ENCODE measurements at places on chromosomes 5 and 9.

DNA sequence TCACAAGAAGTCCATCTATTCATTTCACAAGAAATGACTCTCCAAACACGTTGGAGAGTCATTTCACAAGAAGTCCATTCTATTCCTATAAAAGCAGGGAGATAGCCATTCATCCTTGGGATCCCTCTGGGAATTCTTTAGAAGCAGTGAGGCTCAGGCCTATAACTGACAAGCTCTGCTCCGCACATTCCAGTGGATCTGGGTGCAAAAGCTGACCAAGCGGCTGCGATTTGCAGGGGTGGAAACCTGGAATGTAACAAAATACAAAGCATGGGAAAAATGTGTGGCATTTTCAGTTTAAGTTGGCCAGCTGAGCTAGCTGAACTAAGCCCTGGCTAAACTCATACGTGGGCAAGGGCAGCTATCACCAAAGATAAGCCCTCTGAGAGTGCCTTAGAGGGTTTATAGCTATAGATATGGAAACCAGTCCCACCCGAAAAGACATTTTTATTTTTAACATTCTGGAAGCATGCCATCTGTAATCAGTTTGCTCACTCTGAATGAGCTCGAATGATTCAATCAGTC is 8.7 kb downstream of the TAS2R1 start:
- no peak for DNase-seq

DNA sequence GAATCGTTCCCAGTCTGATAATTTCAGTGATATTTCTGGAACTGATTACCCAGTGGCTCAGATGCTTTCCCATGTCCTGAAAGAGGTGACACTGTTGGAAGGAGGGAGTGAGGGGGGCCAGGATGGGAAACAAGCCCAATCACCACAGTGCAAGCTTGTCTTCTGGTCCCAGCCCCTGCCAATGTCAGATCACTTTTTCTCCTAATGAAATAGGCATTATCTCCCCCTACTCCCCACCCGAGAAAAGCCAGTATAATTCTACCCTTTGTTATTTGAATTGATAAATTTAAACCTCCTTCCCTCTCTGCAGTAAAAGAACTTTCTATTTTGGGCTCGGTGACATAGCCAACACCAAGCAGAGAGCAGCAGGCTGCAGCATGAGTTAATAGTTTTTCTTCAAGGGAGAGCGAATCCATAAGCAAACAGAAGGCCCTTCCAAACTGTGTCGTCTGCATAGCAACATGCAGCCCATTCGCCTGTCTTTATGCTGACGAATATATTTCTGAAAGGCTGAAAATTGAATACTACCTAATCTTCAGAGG is 14.6 kb upstream of the PPP2CA start:
- no peak for DNase-seq

DNA sequence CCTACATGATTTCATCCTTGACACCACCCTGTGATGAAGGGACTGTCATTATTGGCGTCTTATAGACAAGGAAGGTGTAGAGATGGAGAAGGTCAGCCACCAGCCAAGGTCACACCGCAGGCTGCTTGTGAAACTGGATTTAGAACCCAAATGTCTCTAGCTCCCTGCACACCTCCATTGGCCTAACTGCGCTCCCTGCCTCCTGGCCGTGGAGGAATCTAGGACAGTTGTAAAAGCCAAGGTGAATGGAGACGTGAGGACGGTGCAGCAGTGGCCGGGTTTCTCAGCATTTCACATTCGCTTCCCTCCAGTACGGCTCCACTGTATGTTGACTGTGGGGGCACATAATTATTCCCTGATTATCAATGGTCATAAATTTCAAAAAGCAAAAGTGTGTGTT is 119.9 kb downstream of the NSG2 start:
- no peak for DNase-seq

DNA sequence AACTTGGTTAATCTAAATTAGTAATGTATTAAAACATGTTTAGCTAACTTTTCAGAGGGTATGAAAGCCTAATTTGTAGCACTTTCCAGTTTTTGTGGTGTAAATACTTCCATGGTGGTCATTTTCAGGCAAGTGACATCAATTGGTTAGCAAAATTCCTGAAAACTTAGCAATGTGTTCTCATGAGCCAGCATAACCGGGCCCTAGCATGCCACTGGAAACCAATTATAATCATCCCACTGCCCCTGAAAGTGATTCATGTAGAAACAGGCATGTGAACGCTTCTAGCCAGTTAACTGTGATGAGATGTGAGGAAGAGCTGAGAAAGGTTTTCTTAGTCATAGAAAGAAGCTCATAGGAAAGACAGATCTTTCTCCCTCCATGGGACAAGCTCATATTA is 417.2 kb downstream of the TLR4 start:
- no peak for DNase-seq
